Effector CD4-positive, alpha-beta T cell (primary cell): ENCODE measurements at places on chromosomes 11 and 22.
A peak's percentile ranks its signal among the peaks of the same experiment; 100 is the strongest.

- DNase-seq = no peak
These were observed 5.5 kb upstream of the GAB4 start for GRCh38 chr22:17013396-17014100.

GRCh38 chr11:36333897-36334296, 37.8 kb downstream of the PRR5L start:
- DNase-seq = no peak

GRCh38 chr11:70525006-70525405, 126.7 kb downstream of the CTTN start:
- DNase-seq = no peak

DNA sequence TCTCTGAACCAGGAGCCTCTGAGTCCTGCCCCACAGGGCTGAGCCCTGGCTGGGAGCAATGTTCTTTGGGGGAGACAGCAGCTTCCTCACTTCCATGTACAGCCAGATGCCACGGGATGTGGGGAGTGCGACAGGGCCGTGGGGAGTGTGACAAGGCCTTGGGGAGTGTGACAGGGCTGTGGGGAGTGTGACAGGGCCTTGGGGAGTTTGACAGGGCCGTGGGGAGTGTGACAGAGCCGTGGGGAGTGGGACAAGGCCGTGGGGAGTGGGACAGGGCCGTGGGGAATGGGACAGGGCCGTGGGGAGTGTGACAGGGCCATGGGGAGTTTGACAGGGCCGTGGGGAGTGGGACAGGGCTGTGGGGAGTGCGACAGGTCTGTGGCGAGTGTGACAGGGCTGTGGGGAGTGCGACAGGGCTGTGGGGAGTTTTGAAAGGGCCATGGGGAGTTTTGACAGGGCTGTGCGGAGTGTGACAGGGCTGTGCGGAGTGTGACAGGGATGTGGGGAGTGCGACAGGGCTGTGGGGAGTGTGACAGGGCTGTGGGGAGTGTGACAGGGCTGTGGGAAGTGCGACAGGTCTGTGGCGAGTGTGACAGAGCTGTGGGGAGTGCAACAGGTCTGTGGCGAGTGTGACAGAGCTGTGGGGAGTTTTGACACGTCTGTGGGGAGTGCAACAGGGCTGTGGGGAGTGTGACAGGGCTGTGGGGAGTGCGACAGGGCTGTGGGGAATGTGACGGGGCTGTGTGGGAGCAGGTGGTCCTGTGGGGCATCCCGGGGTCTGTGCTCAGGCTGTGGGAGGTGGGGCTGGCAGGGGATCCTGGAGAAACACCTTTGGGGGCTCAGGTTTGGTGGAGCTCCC, 6.6 kb upstream of the KRTAP5-6 start:
- DNase-seq = no peak

- DNase-seq = no peak
These were observed 151.4 kb downstream of the CACNA1I start for GRCh38 chr22:39722032-39722325.

DNA sequence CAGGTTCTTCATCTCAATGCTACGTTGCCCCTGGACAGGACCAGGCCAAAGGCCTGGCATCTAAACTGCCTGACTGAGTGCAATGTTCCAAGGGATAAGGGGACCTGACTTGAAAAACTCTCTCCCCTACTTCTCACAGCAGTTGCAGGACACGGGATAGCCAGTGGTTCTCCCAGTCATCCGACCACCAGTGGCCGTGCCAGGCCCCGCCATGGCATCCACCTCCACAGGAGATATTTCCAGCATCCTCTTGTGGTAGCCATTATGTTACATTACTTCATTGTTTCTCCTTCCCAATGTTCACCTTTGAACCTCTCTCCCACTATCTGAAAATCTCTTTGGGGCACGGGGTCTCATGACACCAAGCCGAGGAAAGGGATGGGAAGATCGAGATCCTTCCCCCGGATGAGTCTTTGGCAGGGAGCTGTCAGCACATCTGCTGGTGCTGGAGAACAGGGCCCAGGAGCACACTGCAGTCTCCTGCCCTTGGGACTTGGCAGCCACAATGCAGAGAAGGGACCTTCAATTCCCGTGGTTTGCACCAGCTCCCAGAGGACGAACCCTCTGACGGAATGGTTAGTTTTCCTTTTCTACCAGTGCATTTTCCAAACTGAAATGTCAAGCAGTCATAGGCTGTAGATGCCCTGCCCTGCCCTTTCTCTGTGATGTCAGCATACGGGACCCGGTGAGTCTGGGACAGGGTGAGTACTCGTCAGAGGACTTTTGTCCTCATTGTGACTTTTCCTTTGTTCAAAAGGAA, 121.2 kb downstream of the ETS1 start:
- DNase-seq = no peak

DNA sequence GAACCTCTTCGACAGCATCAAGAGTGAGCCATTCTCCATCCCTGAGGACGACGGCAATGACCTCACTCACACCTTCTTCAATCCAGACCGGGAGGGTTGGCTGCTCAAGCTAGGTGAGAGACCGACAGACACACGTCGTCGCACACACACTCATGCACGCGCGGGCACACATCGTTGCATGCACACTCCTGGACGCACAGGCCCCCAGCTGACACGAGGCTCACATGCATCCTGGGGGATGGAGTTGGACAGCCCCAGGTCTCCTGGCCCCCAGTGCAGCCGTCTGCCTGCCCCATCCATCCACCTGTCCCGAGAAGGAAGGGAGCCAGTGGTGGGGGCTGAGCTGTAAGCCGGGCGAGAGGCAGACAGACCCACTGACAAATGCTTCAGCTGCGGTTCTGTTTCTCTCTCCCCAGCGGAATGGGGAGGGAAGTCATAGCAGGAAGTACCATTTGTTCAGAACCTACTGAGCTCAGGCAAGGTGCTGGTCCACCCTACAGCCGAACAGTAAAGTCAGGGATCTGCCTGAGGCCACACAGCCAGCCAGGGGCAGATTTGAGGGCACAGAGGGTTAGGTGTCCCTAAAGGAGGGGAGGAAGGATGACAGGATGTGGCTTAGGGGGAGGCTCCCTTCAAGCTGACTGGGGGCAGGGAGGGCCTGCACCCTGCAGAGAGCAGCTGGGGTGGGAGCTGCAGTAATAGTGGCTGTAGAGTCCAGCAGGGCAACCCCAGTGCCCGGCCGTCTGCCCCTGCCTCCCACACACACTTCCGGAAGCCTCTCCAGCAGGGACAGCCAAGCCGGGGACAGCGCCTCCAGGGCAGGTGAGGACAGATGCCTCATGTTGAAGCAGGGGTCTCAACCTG, 27.1 kb downstream of the CYTH4 start:
- DNase-seq = peak; percentile 30

- no peak for DNase-seq
These were observed 2.6 kb downstream of the LIPT2 start for GRCh38 chr11:74490941-74491340.

GRCh38 chr11:36214976-36215692, 74.1 kb downstream of the COMMD9 start:
- DNase-seq = no peak

- DNase-seq = no peak
These were observed 4.0 kb upstream of the FAM111A start for GRCh38 chr11:59138643-59139042.

DNA sequence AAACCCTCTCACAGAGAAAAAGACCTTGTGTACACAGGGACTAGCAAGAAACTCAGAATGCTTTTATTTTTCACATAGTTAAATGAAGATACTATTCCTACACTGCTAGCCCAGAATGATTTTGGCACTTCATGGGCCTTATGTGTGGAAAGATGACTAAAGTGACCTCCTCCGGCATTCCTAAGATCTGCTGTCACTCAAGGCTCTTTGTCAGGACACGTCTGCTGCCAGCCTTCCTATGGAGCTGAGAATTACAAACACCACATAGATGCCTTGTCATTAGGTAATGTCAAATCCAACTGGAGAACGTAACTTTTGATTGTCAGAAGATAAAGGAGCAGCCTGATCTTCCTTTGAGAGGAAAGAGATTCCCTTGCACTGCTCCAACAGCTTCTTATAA, 249.1 kb downstream of the FAT3 start:
- DNase-seq = no peak

DNA sequence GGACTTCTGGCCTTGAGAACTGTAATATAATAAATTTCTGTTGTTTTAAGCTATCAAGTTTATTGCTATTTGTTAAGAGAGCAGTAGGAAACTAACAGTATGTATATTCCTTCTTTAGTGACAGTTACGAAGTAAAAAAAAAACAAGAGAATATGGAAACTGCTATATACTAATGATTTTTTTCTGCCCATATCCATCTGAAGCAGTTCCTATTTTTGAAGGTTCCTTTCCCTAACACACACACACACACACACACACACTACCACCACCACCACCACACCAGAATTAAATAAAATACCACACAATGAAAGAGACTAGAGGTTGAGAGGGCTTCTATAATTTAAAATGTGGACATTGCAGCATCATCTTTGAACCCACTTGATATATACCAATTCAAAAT, 44.4 kb upstream of the CARD18 start:
- DNase-seq = no peak

- no peak for DNase-seq
These were observed 72.3 kb downstream of the ADM start for GRCh38 chr11:10377183-10377582.

- DNase-seq = no peak
These were observed 7.9 kb upstream of the ETS1 start for GRCh38 chr11:128595221-128595620.

- no peak for DNase-seq
These were observed 847.3 kb downstream of the JRKL start for GRCh38 chr11:97237151-97237550.

- no peak for DNase-seq
These were observed 63.0 kb upstream of the MYEOV start for GRCh38 chr11:69230856-69231425.

- DNase-seq = no peak
These were observed 153.7 kb downstream of the GRIA4 start for GRCh38 chr11:105763594-105763993.

DNA sequence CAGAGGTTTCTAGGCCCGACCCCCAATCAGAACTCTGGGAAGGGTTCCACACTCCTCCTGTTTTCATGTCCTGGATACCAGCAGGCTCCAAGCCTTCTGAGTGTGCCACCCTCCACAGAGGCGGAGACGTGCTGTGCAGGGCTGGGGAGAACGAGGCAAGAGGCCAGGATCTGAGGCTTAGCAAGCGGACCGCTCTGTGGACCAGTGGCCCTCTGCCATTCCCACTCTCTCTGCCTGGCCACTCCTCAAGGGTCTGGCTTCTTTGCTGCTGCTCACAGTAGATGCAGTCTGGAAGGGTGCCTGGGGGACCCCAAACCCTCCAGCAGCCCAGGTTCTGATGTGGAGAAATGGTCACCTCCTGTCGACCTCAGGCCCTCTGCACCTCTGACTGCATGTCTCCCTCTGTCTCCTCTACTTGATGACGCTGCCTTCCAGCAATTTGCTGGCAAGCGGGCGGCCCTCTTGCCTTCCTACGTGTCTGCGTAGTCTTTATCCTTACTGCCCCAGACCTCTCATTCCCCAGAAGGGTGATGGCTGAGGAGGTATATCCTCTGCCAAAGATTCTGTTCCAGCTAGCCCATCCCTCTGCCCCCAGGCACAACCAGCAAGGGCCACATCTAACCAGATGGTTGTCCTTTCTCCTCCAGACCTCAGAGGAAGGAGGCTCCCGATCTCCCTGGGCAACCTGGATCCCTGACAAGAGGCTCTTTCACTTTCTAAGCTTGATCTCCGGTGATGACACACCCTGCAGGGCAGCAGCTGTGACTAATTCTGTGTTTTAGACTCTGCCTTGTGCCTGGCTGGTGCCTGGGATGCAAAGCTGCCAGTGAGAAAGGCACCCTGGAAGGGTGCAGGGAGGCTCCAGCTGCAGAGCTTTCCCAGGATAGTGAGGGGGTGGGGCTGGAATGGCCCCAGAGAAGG, 87.3 kb downstream of the NAT10 start:
- DNase-seq = no peak

DNA sequence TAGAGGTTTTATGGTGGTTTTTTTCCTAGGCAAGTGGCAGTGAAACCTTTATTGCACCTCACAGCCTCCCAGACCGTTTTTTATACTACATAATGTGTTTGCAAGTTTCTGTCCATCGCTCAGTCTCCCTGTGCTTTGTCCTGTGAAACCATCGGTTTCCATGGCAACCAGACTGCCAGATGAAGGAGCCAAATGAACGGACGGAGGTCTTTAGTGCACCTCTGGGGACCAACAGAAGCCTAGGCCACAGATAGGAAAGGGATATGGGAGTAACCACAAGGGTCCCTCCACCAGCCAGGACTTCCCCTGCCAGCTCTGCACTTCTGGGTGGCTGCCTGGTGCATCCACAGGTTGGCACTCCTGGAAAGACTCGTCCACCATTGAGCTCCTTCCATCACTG, 165.0 kb downstream of the CHST1 start:
- DNase-seq = no peak

DNA sequence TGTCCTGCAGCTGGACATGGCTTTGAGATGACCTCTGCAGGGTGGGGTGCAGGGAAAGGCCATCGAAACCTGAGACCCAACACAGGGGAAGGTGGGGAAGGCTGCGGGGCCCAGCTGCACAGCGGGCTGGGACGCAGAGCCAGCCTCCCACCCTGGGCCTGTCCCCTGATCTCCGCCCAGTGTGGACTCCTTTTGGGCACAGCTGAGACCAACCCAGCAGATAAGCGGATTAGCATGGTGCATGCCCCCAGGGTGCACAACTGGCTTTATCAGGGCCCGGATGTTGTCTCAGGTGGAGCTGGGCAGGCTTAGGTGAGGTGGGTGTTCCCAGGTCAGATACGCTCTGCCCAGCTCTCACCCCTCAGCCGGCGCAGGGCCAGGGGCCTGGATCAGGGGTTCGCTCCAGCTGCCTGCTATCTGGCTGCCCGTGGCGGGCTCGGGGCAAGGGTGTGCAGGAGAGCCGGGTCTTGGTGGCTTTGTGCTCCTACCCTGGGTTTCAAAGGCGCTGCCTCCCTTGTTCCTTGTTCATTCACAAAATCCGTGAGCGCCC, 28.1 kb upstream of the MUC5AC start:
- no peak for DNase-seq

DNA sequence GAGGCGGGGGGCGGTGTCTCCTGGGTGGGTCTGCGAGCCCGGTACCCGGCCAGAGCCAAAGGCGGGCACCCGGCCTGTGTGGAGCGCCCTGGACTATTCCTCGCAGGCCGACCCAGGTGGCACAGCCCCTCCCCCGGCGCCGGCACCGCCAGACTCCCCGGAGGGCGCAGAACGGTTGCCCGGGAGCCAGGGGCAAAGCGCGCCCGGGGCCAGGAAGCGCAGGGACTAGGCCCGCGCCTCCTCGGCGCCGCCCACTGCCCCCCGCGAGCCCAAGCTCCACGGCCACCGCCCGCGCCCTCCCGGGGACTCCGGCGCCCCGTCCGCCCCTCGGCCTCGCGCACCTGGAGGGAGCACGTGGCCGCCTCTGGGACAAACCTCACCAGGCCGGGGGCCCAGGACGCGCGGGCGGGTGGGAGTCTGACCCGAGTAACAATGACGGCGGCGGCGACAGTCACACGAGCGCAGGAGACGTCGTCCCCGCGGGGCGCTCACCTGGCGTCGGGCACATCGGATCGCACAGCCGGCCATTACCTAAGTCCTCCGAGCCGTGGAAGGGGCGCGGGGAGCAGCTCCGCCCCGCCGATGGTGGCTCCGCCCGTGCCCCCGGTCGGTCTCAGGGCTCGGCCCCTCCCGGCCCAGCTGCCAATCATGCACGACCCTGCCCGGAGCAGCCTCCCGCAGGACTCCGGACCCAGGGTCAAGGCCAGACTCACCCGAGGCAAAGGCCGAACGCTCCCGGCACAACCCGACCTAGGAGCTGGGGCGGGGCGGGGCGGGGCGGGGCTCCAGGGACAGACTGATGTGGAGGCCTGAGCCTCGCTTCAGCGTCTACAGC, 7.4 kb downstream of the PLXNB2 start:
- DNase-seq = no peak

- DNase-seq = no peak
These were observed 530.6 kb downstream of the MN1 start for GRCh38 chr22:27270818-27271510.
